Sigmoid colon (tissue), 7 donors: ENCODE measurements at places on chromosomes 6 and 20. TPM values are rescaled to one million over a fixed set of nuclear protein-coding genes. Genes with fewer than 3 reads are reported as not detected.

DNA sequence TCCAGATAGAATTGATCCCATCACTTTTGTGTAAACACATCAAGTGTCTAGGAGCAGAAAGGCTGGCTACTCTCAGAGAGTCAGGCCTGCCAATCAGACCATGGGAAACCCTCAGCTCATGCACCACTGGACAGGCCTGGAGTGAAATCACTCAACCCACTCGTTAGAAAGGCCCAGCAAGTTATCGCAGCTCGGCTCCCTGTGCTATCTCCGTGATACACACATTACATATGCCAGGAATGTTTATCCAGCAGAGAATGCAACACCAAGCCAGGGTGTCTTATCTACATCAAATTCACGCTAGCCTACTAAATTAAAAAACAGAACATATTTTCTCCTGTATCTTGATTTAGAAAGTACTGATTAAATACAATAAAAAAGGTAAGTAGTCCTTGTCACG lies 232.4 kb upstream of the FOXQ1 start:
- DNase-seq: no peak

- DNase-seq: no peak
Measured at GRCh38 chr20:6430381-6430780, 307.6 kb upstream of the FERMT1 start.

- no peak for DNase-seq
Measured at GRCh38 chr20:36243726-36244125, 7.4 kb downstream of the AAR2 start.

GRCh38 chr6:25601800-25602673 lies 50.0 kb upstream of the SCGN start:
- no peak for DNase-seq

The GNRH2 gene
- 1.6 TPM for total RNA-seq

GRCh38 chr6:163751032-163751525 lies 336.6 kb downstream of the QKI start:
- no peak for DNase-seq

DNA sequence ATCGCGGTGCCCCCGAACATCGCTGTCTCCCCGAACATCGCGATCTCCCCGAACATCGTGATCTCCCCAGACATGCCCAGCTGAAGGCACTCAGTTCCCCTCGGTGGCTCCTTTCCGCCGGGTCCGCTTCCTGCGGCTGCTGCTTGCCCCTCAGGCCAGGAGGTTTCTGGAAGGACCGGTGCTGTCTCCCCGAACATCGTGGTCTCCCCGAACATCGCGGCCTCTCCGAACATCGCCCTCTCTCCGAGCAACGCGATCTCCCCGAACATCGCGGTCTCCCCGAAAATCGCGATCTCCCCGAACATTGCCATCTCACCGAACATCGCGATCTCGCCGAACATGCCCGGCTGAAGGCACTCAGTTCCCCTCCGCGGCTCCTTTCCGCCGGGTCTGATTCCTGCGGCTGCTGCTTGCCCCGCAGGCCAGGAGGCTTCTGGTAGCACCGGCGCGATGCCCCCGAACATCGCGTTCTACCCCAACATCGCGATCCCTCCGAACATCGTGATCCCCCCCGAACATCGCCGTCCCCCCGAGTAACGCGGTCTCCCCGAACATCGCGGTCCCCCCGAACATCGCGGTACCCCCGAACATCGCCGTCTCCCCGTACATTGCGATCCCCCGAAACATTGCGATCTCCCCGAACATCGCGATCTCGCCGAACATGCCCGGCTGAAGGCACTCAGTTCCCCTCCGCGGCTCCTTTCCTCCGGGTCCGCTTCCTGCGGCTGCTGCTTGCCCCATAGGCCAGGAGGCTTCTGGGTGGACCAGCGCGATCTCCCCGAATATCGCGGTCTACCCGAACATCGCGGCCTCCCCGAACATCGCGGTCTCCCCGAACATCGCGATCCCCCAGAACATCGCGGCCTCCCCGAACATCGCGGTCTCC lies 808 bp downstream of the ULBP1 start:
- DNase-seq: no peak

GRCh38 chr6:136511926-136512325 lies 38.3 kb downstream of the MAP7 start:
- DNase-seq: no peak

- DNase-seq: no peak
Measured at GRCh38 chr6:72286911-72287311, 335.0 kb upstream of the KCNQ5 start.

The EYA4 gene
- total RNA-seq: 6.4 TPM

DNA sequence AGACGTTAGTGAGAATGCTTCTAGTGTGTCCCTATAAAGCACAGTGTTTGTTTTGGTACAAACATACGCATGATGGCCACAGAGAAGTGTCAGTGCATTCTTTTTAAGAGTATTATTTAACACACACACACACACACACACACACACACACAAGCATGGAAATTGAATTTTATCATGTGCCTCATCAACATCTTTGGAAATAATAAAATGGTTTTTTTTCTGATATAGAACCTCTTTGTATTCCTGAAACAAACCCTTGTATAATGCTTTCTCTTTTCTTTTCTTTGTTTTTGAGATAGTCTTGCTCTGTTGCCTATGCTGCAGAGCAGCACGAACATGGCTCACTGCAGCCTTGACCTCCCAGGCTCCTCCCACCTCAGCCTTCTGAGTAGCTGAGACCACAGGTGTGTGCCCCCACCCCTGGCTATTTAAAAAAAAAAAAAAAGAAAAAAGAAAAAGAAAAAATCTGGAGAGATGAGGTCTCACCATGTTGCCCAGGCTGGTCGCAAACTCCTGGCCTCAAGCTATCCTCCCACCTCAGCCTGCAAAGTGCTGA lies 116.2 kb upstream of the SYNDIG1 start:
- no peak for DNase-seq
